NCI-H1048 (cell line): ENCODE measurements at places on chromosomes 16 and 17.

- DNase-seq = no peak
These were observed 11.3 kb upstream of the AXIN2 start for GRCh38 chr17:65572581-65573281.

DNA sequence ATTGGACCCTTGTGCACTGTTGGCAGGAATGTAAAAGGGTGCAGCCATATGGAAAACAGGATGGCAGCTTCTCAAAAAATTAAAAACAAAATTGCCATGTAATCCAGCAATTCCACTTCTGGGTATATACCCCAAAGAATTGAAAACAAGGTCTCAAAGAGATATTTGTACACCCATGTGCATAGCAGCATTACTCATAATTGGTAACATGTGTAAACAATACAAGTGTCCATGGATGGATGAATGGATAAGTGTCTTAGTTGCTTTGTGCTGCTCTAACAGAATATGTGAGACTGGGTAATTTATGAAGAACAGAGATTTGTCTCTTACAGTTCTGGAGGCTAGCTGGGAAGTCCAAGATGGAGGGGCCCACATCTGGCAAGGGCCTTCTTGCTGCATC, 3.8 kb upstream of the RUNDC3A start:
- DNase-seq = no peak

GRCh38 chr16:81029930-81030604, 5.6 kb upstream of the ATMIN start:
- no peak for DNase-seq

DNA sequence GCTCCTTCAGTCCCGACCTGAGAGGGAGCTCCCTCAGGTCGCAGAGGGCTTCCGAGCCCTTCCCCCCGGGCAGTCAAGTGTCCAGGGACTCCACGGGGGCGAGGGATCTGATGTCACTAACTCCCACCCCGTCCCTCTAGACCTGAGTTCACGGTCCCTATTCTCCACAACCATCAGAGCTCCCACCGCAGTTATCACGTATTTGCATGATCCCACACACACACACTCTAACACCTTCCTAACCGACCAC, 3.7 kb upstream of the PER1 start:
- DNase-seq = no peak

- no peak for DNase-seq
These were observed 10.2 kb upstream of the CBX8 start for GRCh38 chr17:79806863-79807720.

DNA sequence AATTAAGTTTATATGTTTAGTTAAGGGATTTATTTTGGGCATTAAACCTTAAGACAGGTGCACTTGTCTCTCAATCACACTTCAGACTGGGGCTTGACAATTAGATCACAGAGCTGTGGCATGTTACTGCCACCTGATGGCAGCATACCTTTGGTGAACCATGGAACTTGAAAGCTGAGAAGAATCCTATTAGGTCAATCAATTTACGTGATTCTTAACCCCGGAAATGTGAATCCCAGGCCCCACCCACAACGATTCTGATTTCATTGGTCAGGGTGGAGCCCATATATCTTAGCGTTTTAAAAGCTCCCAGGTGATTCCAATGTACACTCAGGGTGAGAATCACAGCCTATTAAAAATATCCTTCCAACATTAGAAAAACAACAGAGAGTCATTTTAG, 91.0 kb downstream of the GSG1L start:
- DNase-seq = no peak

GRCh38 chr16:17396762-17397498, 73.8 kb downstream of the XYLT1 start:
- DNase-seq = no peak

DNA sequence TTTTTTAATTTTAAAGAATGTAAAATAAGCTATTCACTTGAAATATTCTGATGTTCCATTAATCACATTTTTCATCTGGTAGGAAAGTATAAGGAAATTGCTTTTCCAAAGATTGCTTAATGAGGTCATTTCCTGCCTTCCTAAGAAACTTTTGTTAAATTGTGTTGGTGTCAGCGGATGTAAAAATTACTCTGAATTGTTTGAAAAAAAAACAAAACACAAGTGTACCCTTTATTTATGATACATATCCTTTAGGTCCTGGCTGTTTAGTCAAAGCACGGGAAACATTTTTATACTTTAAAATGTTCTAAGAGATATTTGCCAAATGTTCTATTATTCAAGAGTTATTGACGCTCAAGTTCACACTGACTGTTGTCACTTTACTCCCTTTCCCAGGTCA, 1357.4 kb upstream of the GOT2 start:
- no peak for DNase-seq

GRCh38 chr16:73131156-73131862, 83.4 kb upstream of the ZFHX3 start:
- DNase-seq = no peak

GRCh38 chr16:19888834-19889233, 4.2 kb upstream of the GPRC5B start:
- DNase-seq = no peak

DNA sequence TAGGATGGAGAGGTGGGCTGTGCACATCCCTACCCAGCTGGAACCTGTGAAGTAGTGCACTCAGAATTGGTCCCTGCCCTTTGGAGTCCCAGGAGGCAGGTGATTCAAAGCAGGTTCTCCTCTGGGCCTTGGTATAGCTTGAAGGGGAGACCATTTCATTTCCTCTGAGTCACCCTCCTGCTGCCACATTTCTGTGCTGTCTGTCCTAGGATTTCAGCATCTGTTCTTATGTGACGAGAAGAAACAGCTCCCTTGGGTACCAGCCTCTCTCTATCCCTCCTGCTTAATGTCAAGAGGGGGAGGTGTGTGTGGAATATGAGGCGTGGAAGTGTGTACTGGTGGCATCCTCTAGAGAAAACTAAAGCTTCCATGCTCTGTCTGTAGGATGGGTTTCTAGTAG, 5.0 kb upstream of the NFE2L1 start:
- DNase-seq = no peak

- no peak for DNase-seq
These were observed 199.1 kb upstream of the GOT2 start for GRCh38 chr16:58933186-58933585.

DNA sequence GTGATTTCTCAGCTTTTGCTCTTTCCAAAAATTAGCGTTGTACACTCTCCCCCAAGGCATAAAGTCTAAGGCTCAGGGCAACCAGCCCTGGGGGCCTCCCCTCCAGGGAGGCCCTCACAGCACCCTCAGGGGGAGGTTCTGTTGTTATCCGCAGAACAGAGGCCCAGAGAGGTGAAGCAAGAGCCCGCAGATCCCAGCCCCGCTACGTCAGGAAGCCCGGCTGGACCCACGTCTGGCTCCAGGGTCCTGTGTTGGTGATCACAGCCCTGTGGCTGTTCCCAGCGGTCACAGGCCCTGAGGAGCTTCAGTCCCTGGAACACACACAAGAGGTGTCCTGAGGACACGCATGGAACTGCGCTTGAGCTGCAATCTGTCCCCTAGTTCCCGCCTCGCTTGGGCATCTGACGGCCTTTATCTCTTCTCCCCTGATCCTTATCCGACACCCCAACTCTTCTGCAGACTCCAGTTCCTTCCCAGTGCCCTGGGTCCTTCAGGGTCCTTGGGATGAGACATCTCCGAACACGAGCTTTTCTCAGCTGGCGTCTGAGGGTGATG, 1.1 kb upstream of the ZG16B start:
- no peak for DNase-seq

DNA sequence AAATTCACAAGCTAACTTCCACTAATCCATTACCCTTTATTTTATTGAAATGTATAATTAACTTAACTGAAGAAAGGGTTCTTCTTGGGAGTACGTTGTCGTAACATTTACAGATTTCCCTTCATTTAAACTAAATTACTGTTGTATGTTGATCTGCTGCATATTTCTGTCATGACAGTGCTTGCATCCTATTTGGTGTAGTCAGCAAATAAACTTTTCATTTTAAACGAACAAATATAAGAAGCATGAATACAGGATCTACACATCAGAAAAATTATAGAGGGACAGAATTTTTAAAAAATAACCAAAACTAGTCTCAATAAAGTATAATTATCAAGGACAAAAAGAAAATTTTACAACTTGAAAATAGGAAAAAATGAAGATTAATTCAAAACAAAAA, 66.5 kb upstream of the ZNF267 start:
- DNase-seq = no peak

- DNase-seq = no peak
These were observed 186.5 kb upstream of the TNRC6C start for GRCh38 chr17:77771998-77772397.

- no peak for DNase-seq
These were observed 34.8 kb downstream of the FAM20A start for GRCh38 chr17:68566442-68566738.

GRCh38 chr16:46691726-46692125, 2.3 kb downstream of the ORC6 start:
- DNase-seq = no peak

DNA sequence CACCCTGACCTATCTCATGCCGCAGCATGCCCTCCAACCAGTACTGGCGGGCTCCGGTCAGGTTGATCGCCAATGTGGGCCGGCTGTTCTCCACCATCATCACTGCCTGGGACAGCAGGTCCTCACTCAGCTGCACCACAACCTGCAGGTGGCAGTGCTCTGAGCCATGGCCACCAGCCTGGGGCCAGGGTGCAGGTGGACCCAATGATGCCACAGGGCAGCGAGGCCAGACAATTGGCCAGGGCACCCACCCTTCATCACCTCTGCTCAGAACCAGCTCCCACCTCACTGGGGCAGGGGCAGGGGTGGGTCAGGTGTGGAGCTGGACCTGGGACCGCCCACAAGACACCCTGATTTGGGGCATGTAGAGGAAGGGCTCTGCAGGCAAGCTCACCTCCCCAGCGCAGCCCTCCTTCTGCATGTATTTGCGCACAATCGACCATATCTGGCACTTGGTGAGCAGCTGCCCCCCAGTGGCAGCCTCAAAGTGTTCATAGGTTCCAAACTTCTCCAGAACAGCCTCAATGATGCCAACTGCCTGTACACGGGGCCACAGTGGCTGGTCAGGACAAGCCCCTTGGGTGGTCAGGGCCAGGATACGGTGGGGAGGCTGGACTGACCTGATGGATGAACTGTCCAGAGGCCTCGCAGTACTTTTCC, 4.2 kb downstream of the MATCAP1 start:
- DNase-seq = no peak

GRCh38 chr16:83137326-83137781, 510.6 kb downstream of the CDH13 start:
- DNase-seq = no peak

DNA sequence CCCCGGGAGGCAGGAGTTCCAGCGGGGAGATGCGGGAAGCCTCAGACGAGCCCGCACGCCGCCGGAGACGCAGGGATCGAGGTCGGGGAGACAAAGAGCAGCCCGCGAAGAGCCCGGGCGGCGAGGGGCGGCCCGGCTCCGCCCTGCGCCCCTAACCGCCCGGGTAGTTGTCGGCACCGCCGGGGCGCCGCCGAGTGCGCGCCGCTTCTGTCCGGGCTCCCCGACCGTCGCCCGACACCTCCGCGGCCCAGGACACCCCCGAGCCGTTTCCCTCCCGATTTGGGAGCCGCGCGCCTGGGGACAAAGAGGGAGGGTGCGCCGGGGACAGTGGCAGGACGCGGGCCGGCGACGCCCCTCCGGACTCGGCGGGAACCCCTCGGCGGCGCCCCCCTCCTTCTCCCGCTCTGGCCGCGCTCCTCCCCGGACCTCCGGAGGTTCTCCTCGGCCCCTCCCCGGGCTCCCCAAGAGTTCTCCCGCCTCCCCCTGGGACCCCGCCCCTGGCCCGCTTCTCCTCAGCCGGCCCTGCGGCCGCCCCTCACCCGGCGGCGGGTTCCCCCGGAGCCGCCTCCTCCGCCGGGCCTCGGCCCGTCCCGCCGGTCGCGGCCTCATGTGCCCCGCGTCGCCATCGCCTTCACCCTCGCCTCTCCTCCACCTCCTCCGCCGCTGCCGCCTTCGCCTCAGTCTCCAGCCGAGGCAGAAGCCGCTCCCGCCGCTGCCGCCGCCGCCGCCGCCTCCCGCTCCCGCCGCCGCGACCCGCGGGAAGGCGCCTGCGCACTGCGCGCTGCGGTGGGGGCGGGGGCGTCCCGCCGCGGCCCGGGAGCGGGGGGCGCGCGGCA, at the start of gene GJC1:
Gene GJC1, minus strand, starts transcription at position 765 of the 836 bp plus-strand sequence. CDS start 24,470 bp downstream, outside the sequence.
- no peak for DNase-seq

GRCh38 chr17:8939496-8940334, 25.8 kb downstream of the PIK3R5 start:
- DNase-seq = no peak

DNA sequence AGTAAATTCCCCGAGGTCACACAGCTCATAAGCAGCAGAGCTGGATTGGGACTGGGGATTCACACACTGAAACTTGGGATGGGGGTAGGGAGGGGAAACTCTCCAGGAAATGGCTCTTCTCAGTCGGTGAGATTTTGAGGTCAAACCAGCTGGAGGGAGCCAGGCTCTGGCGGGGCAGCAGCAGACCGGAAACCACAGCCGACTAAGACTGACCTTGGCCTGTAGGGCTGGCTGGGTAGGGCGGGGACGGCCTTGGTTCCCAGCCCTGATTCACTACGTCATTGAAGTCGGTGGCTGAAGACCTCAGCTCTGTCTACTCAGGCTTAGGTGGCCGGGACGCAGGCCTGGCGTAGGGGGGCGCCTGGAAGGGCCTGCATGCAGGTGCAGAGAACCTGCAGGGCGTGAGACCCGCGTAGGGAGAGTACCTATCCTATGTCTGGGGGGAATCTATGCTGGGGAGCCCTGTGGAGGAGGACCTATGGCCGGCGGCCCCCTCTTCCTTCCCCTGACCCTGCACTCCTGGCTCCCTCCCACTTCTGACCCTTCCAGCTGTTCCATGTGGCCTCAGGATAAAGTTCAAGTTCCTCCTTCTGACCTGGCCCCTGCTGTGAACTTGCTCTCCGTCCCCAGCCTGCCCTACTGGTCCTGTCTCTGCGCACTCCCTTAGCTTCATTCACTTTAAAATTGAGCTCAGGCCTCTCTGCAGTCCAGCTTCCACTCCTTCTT, 11.9 kb upstream of the SLC4A1 start:
- DNase-seq = no peak

DNA sequence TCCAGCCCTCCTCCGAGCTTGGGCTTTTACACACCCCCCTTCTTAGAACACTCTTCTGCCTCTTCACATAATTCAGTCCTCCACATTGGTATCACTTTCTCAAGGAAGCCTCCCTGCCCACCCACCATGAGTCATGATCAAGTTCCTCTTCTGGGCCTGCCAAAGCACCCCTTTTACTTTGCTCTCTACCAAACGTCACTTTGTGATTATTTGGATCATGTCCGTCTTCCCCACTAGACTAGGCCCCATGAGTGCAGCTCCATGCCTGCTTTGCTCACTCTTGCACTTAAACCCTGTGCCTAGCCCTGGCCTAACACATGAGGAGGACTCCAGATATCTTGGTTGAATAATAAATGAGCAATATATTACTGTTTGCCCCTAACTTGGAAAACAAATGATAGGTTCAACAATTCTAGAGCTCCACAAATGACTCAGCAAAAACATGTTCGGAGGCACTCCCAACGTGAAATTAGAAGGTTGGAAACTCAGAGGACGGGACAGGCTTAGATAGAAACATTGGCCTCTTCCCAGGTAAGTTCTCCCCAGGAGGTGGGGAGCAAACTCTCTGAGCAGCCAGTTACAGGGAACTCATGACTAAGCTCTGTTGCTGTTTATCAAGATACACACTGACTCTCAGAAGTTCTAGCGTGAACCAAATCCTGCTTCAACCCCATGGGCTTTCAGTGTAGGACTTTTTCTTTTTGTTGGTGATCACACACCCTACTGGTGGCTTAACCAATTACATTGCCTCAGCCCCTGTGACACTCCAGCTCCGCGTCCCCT, 28.3 kb downstream of the G6PC1 start:
- DNase-seq = no peak

- no peak for DNase-seq
These were observed 84.2 kb downstream of the SNX29 start for GRCh38 chr16:12060751-12061150.
